ENCODE measurements at places on chromosomes 1 and 21. TPM values are rescaled to one million over a fixed set of nuclear protein-coding genes. Genes with fewer than 3 reads are reported as not detected.

Gene TMPRSS15
- polyA plus RNA-seq, result not detected

Gene TMEM269
- polyA plus RNA-seq, result not detected

Gene KLF17
- not detected for polyA plus RNA-seq

Gene RGS18
- polyA plus RNA-seq, result not detected

Gene RGS13
- not detected for polyA plus RNA-seq

Gene ECM1
- polyA plus RNA-seq, result 2.4 TPM

Gene HUNK
- 22.5 TPM for polyA plus RNA-seq

Gene CD34
- not detected for polyA plus RNA-seq

Gene KRTAP19-4
- not detected for polyA plus RNA-seq

Gene CD48
- polyA plus RNA-seq, result not detected

Gene RUNX3
- polyA plus RNA-seq, result not detected

Gene CD1B
- not detected for polyA plus RNA-seq

Gene HAPLN2
- not detected for polyA plus RNA-seq

Gene OSCP1
- 51.8 TPM for polyA plus RNA-seq

Gene NLRP3
- polyA plus RNA-seq, result 12.5 TPM

Gene CFAP45
- 2.1 TPM for polyA plus RNA-seq

Gene AADACL4
- polyA plus RNA-seq, result not detected

Gene TMEM240
- polyA plus RNA-seq, result not detected

Gene PYCR2
- 5.3 TPM for polyA plus RNA-seq

Gene AGT
- 0.48 TPM for polyA plus RNA-seq

Gene FNDC10
- 1.5 TPM for polyA plus RNA-seq

Gene GUCA2B
- polyA plus RNA-seq, result not detected

Gene KMO
- 0.65 TPM for polyA plus RNA-seq

Gene NFIA
- 26.0 TPM for polyA plus RNA-seq

Gene SH3D21
- polyA plus RNA-seq, result 0.73 TPM

Gene GBP3
- 1.9 TPM for polyA plus RNA-seq

Gene FCER1A
- not detected for polyA plus RNA-seq

Gene OLFML2B
- polyA plus RNA-seq, result 1.9 TPM

Gene SPATA45
- polyA plus RNA-seq, result 1.7 TPM

Gene RHEX
- polyA plus RNA-seq, result not detected

Gene ACTA1
- 1.1 TPM for polyA plus RNA-seq

Gene SV2A
- polyA plus RNA-seq, result 65.2 TPM

Gene EGLN1
- polyA plus RNA-seq, result 24.8 TPM

Gene ETS2
- polyA plus RNA-seq, result 11.8 TPM

Gene AGTRAP
- 1.9 TPM for polyA plus RNA-seq

Gene OR6K3
- polyA plus RNA-seq, result not detected

Gene SLC37A1
- polyA plus RNA-seq, result 18.5 TPM

Gene ADAMTS4
- polyA plus RNA-seq, result 0.13 TPM

Gene SELENON
- polyA plus RNA-seq, result 0.94 TPM

Gene SNAP47
- polyA plus RNA-seq, result 18.1 TPM

Gene AK5
- polyA plus RNA-seq, result 62.7 TPM

Gene OR10J1
- polyA plus RNA-seq, result not detected

Gene SPRR2A
- not detected for polyA plus RNA-seq

Gene SETD4
- polyA plus RNA-seq, result 30.9 TPM

Gene OR10K1
- polyA plus RNA-seq, result not detected

Gene IGSF5
- polyA plus RNA-seq, result 3.5 TPM

Gene ORC1
- polyA plus RNA-seq, result not detected
